NCI-H2107 (cell line): ENCODE measurements at places on chromosomes 1 and 21.

- no peak for DNase-seq
Measured at GRCh38 chr1:187551061-187551460, 722.3 kb downstream of the PLA2G4A start.

- DNase-seq: no peak
Measured at GRCh38 chr1:31033598-31033997, 31.9 kb downstream of the PUM1 start.

DNA sequence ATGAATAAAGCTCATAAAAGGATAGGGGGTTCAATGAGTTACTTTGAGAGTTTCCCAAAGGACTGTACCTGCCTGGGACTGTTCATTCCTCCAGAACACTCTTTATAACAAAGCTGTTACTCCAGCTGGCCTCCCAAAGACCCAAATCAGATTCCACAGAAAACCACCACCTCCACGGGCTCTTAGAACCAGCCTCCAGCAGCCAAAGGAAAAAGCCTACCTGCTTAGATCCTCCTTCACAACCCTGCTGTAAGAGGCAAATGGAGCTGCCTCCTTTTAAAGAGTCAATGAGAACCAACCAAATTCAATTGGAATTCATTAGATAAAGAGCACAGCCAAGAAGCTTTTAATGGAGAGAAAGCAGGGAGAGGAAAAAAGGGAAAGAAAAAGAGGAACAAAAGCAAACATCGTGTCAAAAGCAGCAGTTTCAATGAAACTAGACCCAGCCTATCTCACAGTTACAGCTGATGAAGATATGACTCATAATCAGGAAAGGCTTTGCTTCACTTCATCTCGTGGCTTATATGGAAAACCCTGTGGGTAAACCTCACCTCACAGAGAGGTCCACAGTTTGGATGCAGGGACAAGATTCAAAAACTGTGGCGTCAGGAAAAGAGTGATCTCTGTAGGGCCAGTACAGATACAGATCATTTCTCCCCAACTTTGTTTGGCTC lies 27.8 kb upstream of the FMO4 start:
- DNase-seq: no peak

DNA sequence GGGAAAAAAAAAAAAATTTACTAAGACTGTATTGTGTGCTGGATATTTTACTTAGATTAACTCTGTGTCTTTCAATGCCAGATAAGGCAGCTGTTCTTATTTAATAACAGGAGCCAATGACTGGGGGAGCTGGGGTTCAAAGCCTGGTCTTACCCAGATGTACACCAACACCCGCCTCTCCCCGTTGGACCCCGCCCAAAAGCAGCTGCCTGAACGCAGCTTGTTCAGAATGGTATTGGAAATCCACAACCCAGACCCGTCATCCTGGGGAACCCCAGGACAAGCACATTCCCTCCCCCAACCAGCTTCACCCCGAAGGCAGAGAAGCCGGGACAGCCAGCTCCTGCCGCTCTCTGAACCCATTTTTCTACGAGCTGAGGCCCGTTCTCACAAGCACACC lies 113.6 kb upstream of the TMPRSS2 start:
- DNase-seq: no peak

DNA sequence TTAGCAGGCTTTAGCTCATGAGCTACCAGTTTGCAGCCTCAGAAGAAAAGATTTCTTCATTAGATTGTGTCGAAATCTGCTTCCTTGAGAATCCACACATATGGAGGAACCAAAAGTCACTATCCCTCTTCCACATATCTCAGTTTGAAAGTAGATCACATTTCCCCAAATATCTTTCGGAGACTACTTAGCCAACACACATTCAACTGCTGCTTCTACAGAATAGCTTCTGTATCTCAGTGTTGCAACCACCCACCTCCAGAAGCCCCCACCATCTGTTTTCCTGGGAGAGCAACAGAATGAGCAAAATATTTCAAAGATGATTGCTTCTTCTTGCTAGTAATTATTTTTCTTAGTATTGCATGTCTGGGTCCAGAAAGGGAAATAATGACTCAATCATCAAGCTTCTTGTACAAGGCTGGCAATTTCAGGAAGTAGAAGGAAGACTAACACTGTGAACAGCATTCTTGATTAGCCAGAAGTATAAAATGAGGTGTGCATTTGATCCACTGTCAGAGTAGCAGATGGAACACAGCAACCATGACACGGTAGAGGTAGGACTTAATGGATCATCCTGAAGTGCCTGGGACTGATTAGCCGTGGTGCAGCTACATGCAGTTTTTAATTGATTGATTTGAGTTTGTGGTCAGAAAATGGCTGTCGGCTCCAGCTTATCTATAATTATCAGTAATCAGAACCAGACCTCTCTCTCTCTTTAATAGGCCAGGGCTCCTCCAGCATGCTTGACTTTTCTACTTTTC lies 24.9 kb downstream of the ZC3H11B start:
- DNase-seq: no peak

DNA sequence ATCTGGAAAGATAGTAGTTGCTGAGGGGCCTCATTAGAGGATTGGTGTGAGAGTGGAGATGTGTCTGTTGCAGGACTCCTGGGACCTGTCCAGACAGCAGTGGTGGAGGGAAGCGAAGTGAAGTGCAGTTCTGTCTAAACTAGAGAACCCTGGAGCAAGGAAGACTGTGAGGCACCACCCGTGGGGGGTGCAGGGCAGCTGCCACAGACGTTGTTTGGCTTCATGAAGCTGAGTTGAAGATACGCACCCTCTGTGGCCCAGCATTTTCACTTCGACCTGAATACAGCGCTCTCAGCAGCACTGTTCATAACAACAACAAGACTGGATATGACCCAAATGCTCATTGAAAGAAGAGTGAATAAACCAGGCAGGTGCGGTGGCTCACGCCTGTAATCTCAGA lies 29.3 kb downstream of the ABCG1 start:
- DNase-seq: no peak
